ENCODE measurements at places on chromosomes 13 and 19. TPM values are rescaled to one million over a fixed set of nuclear protein-coding genes. Genes with fewer than 3 reads are reported as not detected.

DNA sequence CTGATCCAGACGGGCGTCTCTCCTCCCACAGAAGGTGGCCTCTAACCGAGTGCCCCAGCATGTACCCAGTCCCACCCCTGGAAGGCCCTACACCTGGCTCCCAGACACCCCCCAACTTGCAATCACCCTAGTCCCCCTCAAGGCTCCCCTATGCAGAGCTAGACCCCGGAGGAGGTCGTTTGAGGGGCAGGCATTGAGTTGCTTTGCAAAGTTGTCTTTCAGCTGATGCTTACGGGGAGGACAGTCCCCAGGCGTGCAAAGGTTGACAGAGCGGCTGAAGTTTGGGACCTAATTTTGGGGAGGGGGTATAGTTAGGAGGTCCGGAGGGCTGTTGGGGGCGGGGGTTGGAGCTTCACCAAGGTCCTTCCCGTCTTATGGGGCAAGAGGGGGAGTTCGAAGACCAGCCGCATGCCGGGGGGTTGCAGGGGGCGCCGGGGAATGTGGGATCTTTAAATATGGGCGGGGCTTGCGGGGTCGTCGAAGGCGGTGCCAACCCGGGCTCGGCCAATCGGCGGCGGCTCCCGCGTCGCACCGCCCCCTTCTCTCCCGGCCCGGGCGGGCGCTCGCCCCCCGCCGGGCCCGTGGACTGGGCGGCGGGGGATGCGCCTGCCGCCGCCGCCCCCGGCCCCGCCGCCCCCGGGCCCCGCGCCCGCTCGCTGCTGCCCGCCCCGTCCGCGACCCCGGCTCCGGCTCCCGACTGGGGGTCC lies at the start of gene KCNN1:
Gene KCNN1, plus strand, starts transcription at position 558 of the 707 bp plus-strand sequence. CDS start 6,782 bp downstream, outside the sequence.
- peaks cover 4% of the 10 kb centered on the region for H3K27me3 ChIP-seq
- H3K4me1 ChIP-seq = no peaks in the 10 kb centered on the region
- peak within 1 kb of the TSS; percentile 36 for H3K4me3 ChIP-seq
- DNase-seq = no peak
- no peak within 1 kb of the TSS for H3K27ac ChIP-seq

DNA sequence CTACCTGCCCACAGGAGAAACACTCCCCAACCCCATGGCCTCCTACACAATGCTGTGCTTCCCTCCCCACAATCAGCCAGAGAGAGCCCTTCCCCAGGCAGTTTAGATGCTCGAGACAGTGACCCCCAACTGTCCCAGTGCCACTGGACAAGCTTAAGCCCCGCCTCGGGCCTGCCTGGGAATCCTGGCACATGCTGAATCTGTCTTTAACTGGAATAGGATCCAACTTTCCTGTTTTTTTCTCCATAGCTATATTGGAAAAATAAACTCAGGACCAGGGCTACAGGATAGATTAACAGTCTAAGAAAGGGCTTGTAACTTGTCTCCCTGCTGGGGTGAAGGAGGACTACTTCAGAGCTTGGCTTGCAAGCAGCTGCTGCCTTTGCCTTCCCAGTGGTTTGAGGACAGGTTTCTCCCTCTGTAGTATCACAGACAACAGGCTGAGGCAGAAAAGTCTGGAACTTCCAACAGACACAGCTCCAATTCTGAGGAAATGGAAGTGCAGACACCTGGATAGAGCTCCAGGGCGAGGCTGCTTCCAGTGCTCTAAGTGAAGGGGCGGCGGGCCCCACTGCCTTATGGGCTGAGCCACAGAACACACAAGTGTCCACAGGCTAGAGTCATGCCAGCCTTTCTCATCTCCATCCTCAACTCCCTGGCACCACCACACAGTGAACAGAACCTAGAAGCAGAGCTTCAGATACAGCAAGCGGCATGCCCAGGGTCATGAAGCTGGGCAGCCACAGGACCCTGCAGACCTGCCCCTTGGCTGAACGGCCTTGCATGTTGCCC lies 228.3 kb downstream of the TUBA3C start:
- no peak for DNase-seq
- no peak overlapping the region for H3K27ac ChIP-seq
- no peak overlapping the region for H3K4me3 ChIP-seq
- H3K36me3 ChIP-seq = no peaks in the 10 kb centered on the region

The TNNI3 gene
- not detected for total RNA-seq

The ZNF699 gene
- total RNA-seq = 4.4 TPM

The CD79A gene
- total RNA-seq = 3.1 TPM

The ZNF626 gene
- total RNA-seq = 4.4 TPM

Data from esophagus squamous epithelium (tissue), 5 donors.